ENCODE measurements at places on chromosomes 16 and 17.

DNA sequence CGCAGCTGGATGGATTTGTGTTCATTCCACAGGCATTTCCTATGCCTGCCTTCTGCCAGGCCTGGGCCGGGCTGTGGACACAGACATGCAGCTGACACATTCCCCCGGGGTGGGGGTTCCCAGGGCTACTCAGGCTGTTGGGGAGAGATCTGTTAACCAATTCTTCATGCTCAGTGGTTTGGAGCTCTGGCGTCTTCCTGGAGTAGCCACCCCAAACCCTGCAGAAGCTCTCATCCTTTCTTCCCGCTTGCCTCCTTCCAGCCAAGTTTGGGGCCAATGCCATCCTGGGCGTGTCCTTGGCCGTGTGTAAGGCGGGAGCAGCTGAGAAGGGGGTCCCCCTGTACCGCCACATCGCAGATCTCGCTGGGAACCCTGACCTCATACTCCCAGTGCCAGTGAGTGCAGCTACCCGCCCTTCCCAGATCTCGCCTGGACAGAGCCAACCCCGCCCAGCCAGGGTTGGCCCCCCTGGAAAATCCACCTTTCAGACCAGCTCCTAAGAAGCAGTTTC lies 2.6 kb downstream of the ENO3 start:
- DNase-seq = no peak

GRCh38 chr16:23079675-23080301 lies 69.5 kb downstream of the USP31 start:
- DNase-seq = no peak

DNA sequence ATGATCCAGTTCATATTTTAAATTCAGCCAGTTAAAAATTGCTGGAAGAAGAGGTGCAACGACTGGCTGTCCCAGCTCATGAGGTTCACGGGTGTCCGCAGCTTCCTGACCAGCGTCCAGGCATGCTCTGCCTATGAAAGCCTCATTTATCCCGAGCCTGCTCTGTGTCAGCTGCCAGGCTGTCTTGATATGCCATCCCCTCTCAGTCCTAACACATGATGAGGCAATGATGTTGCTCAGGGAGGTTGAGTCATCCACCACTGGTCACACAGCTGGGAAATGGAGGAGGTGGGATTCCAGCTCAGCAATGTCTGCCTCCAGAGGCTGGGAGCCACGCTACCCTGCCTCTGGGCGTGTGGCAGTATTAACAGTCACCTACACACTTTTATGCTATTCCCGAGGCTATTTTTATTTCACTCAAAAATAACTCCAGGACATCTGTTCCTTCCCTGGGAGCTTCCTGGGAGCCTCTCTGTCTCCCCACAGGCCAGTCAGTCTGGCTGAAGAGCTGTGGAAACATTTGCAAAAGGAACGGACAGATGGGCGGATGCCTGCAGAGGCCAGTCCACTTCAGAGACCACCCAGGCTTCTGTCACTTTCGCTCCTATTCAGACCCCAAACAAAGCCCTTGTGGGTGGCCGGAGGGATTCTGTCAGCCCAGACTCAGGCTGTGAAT lies 22.5 kb downstream of the RAB11FIP4 start:
- no peak for DNase-seq

DNA sequence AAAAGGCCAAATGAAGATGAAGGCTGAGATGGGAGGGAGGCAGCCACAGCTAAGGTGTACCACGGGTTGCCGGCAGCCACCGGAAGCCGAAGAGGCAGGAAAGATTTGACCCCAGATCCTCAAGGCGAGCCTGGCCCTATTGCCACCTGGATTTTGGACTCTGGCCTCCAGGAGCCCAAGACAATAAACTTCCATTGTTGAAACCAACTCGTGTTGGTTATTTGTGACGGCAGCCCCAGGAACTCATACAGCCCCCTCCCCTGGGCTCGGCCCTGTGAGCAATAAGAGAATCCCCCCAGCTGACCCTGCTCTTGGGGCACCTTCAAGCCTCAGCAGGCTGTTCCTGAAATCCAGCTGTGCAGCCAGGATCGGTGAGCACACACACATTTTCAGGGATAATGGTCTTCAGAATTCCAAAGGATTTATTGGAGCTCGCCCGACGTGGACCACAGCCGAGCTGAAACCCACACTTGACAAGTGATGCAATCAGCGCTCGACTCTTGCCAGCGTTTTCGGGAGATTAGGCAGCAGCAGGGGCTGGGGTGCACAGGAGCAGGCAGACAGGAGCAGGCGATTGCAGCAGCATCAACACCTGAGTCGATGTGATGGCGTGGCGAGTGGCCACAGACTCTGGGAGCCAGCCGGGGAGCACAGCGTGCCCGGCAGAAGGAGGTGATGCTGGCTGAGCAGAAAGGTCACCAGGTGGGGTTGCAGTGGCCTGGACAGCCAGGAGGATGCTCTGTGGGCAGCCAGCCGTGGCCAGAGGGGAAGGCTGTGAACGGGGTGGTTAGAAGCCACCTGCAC lies 22.4 kb upstream of the CBX4 start:
- DNase-seq = no peak

DNA sequence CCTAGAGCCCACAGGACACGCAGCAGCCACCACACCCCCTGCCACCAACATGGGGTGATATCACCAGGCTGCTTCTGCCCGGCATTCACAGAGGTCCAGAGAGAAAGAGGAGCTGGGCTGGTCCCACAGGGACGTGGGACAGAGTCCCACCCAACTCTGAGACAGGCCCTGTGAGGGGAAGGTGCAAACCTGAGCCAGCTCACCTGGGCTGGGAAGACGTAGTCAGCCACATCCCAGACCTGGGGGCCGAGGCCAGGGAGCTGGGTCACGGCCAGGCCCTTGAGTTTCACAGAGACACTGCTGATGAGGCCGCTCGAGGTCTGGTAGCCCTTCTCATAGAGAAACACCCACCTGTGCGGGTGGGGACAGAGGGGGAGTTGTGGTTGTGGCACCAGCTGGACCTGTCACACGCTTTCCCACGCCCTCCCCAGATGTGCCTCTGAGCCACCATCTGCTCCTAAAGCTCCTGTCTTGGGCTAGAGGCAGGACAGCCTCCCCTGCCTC lies 11.2 kb downstream of the P2RX1 start:
- no peak for DNase-seq

DNA sequence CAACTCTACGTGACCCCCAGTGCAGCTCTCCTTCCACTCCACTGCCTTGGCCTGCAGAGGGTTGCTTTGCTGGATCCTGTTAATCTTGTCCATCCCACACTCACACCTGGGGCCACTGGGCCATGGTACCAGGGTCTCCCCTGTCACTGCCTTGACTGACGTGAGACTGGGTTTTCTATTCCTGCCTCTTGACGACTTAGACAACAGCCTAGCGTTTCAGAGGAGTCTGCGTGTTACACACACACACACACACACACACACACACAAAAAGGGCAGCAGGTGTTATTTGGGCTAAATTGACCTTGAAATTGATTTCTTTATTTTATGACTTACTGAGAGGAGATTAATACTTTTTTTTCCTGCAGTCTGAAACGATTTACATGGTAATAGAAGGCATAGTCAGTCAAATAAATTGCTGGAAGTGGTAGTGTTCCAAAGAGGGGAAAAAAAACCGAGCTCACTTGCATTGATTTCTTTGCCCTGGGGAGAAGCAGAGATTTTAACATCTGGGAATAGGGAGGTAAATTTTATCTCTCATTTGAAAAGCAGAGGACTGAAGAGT lies 492.3 kb upstream of the EEF2KMT start:
- no peak for DNase-seq

GRCh38 chr17:76679239-76679638 lies 31.5 kb downstream of the MXRA7 start:
- DNase-seq = no peak

- DNase-seq = no peak
Measured at GRCh38 chr16:8493972-8494371, 96.3 kb downstream of the TMEM114 start.

- DNase-seq = no peak
Measured at GRCh38 chr16:72657791-72658190, 390.1 kb downstream of the ZFHX3 start.

- DNase-seq = no peak
Measured at GRCh38 chr17:40555296-40556190, 9.7 kb downstream of the CCR7 start.
